ENCODE measurements at places on chromosomes 2 and 18.

GRCh38 chr2:71130905-71131244 is 441 bp downstream of the MPHOSPH10 start:
- DNase-seq: no peak

DNA sequence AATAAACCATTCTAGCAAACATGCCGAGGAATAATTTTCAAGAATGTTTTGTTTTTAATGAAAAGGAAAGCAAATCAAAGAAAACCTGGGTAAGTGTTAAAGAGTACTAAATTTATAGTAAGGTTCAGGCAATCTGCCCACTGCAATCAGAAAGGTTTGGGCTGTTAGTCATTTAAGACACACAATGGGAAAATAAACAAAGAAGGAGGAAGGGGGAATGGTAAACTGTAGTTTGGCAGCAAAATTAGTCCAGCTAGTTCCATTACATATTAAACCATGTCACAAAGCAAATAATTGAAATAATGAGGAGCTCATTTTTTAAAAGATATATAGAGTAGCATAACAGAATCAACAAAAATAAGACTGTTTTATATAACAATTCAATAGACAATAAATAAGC is 87.5 kb upstream of the COPS8 start:
- DNase-seq: no peak

DNA sequence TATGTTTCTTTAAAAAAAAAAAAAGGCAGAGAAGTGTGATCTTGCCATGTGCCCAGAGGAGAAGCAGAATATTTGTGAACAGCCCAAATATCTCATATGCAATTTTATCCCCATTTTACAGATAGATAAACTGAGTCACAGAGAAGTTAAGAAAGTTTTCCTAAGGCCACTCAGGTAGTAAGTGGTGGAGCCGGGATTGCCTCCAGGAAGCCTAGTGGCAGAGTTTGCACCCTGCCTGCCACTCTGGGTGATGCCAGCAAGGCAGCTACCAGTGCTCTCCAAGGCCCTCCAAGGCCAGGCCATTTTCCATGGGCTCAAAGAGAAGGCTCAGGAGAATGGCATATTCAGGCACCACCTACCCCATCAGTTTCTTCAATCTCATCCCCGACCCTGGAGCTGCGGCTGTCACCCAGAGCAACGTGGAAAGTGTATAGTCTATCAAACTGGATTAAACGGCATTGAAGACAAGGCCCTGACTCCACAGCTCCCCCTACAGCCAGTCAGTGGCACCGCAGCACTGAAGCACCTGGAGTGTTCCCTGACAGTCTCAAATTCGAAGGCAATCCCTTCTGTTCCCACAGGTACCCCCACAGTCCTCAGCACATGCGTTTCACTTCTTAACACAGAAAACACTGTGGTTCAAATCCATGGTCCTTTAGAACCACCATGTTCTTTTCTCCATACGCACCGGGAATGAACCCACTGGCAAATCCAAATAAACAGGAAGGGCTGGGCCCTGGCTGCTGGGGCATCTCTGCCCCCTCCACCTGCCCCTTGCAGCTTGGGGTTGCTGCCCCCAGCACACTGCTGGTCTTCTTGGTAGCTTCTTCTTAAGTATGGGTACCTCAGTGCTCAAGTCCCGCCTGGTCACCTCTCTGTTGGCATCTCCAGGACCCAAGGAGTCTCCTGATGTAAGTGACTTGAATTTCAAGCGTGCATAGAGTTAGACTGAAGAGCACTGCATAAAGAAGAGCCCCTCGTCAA is 175.3 kb downstream of the INHBB start:
- no peak for DNase-seq

- DNase-seq: no peak
These were observed 228.4 kb downstream of the CYRIA start for GRCh38 chr2:16437189-16437588.

DNA sequence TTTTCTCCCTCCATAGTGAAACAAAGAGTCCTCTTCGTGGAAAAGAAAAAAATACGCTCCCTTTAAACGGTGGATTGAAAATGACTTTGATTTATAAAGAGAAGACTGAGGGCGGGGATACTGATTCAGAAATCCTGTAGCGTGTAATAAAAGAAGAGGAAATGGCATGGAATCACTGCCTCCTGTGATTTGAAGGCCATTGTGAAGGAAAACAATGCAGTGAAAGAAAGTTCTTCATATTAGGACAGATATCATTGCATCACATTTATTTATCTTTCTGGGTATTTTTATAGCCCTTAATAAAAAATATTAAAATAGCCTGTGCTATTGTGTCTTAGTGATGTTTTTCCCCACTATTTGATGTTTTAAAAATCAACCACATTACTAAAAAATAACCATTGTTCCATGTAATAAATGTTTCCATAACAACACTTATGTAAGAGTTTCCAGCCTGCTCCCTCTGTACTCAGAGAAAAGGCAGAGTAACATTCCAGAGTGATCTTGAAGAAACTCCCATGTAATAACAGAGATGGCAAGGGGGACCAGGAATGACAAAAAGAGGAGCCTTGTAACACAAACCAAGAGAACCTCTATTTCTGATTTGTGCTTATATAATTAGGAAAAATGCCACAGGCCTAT is 8.0 kb downstream of the MRPL33 start:
- no peak for DNase-seq

DNA sequence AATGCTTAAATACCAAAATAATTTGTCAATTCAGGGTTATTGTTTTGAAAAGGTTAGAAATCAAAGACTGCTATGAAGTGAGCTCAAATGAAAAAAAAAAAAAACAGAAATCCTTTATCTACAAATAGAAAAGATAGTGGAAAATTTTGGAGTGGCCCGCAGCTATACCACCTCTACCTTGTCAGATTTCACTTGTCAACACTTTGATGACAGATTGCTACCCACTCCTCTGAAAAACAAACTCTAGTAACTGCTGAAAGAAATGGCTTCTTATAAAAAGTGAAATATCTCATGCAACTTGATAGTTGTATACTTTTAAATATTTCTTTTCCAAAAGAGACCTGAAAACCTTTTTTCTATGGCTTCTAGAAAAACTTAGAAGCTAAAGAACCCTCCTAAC is 84.5 kb downstream of the WDPCP start:
- DNase-seq: no peak

DNA sequence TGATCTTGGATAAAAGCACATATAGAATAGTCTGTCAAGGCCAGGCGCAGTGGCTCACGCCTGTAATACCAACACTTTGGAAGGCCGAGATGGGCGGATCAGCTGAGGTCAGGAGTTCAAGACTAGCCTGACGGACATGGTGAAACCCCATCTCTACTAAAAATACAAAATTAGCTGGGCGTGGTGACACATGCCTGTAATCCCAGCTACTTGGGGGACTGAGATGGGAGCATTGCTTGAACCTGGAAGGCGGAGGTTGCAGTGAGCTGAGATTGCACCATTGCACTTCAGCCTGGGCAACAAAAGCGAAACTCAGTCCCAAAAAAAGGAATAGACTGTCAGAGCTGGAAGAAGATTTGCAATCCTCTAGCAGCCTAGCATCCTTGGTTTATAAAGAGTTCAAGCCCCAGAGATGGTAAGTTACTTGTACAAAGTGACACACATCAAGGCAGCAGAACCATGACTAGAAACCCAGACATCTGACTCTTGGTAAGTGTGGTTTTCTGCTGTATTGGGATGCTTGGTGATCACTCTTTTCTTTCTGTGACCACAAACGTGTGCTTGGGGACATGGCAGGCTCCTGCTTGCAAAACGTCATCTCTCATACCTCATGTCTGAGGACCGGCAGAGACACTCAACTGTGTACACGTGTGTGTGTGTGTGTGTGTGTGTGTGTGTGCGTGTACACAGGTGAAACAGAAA is 69.0 kb downstream of the OSBPL6 start:
- no peak for DNase-seq

- DNase-seq: no peak
These were observed 2.0 kb downstream of the XRCC5 start for GRCh38 chr2:216111122-216111521.

DNA sequence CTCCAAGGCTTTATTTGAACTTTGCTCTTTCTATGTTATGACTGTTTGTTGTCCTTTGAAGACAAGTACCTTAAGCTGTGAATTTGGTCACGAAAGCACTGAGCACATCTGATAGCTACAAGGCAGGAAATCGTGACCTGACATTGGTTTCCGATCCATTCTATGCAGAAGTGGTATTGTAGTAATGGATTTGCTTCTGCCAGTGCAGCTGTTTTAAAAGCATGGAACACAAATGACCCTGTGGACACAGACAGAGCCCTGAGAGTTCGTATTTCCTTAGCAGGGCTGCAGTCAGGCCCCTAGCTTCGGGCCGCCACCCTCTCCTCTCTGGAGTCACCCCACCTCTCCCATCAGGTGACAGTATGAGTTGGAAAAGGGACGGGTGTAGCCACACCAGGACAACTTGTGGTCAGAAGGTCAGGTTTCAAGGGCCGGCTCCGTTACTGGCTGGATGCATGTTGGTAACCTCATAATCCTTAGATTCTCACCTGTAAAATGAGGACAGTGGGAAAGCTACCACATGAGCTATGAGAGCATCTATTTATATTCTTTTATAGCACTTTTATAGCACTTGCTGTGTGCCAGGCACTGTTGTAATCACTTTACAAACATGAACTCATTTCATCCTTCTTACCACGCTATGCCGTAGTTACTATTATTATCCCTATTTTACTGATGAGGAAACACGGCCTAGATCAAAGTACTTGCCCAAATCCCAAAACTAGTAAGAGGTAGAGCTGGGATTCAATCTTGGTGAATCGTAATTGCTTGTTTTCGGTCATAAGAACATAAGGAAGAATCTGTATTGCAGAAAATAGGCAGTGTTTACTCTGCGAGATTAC is 70.2 kb downstream of the SPATS2L start:
- DNase-seq: no peak

- no peak for DNase-seq
These were observed 645.2 kb downstream of the SLC4A3 start for GRCh38 chr2:220272656-220273055.

DNA sequence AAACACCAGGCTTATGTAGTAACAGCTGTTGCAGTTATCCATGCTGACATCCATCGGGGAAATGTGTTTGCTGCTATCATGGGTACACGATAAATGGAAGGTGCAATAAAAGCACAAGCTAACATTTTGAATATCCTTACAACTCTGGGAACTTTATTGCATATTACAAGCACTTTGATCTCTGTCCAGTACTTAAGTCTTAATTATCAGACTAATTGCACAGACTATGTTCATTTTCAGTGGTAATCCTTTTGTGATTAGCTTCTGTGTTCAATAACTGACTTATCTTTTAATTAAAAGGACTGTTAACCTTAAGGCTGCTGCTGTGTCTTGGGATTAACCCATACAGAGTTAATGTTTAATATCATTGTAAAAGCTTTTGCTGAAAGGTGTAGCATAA is 101.4 kb upstream of the ATP5MC3 start:
- no peak for DNase-seq

GRCh38 chr2:16881122-16881521 is 215.5 kb upstream of the CYRIA start:
- DNase-seq: no peak

DNA sequence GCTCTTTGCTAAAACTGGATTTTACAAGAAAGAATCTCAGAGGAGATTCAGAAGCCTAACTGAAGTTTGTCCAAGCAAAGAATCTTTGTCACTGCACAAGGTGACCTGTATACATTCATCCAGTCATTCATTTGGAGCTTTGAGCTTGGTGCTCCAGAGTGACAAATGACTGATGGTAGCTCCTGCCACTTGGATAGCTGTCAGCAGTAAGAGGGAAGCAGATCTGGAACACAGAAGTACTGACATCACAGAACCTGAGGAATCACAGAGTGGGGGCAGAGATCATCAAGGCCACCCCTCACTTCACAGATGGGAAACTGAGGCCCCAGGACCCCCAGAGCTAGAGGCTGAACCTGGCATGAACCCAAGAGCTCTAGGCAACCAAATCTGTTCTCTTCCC is 28.8 kb upstream of the IGFBP2 start:
- DNase-seq: no peak

DNA sequence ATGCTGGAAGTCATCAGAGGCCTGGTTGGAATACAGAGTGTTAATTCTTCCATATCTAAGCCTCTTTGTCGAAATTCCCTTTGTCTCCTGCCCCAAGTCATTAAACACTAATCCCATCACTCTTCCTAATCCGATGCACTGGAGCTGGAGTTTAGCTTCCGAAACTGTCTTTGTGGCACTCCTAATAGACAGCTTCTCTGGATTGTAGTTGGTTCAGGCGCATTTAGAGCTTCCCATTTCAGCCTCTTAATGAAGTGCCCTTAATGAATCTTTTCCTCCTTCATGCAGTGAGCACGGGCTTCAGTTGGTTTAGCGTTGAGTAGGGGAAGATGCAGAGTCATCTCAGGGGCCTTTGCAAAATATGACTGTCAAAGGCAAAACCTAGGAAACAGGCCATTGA is 72.2 kb upstream of the MEIS1 start:
- no peak for DNase-seq

- DNase-seq: no peak
These were observed 137.9 kb upstream of the ITGA4 start for GRCh38 chr2:181319286-181319685.

DNA sequence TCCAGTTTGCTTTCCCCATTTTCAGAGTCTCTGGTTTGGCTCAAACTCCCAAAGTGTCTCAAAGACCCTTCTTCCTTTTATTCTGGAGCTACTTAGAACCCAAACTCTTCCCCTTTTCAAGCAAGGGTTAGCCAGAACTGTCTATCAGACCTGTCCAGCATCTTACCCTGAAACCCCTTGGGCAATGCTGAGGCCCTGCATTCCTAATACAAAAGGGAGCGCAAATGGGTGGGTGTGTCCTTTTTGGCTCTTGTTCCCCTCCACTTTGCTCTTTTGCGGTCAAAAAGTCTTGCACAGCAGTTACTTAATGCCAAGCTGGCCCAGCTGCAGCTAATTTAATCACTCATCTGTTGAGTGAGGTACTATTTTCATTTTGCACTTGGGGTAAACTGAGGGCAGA is 231.2 kb upstream of the FOSL2 start:
- DNase-seq: peak; percentile 45

GRCh38 chr2:102245266-102246151 is 58.7 kb downstream of the IL1RL2 start:
- no peak for DNase-seq

- no peak for DNase-seq
These were observed 67.3 kb downstream of the PARD6G start for GRCh38 chr18:80179857-80180558.

- DNase-seq: no peak
These were observed 555.2 kb downstream of the DCDC2C start for GRCh38 chr2:4258563-4258962.

- DNase-seq: no peak
These were observed 239.4 kb upstream of the LYPD1 start for GRCh38 chr2:132909427-132909826.

DNA sequence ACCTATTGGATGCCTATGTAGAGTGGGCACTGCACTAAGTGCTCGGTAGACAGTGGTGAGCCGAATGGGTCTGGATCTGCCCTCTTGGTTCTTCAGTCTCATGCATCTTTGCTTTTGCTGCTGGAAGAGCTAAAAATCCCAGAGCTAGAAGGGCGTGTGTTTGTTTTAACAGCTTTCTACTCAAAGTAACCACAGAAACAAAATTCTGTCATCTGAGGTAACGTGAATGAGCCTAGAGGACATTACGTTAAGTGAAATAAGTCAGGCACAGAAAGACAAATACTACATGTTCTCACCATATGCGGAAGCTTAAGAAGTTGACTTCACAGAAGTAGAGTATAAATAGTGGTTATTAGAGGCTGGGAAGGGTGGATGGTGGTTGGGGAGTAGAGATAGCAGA is 119.8 kb downstream of the PLB1 start:
- no peak for DNase-seq

GRCh38 chr2:240125742-240126141 is 10.4 kb downstream of the COPS9 start:
- DNase-seq: no peak

Data from GM04504 (cell line).